ENCODE measurements at places on chromosomes 2 and 18. TPM values are rescaled to one million over a fixed set of nuclear protein-coding genes. Genes with fewer than 3 reads are reported as not detected.

The ACVR1C gene
- total RNA-seq, result 1.1 TPM

The TFCP2L1 gene
- total RNA-seq, result 22.0 TPM

The CETN1 gene
- not detected for total RNA-seq

The GALR1 gene
- total RNA-seq, result 0.06 TPM

The CFAP53 gene
- total RNA-seq, result not detected
